Testis (tissue), 5 donors: ENCODE measurements at places on chromosomes 12 and 14. TPM values are rescaled to one million over a fixed set of nuclear protein-coding genes. Genes with fewer than 3 reads are reported as not detected.

Gene PLCZ1
- 13.4 TPM for total RNA-seq

Gene TCTN2
- 15.1 TPM for total RNA-seq

Gene LRTM2
- total RNA-seq, result 0.39 TPM

Gene HSPB8
- total RNA-seq, result 29.7 TPM

Gene CD163
- total RNA-seq, result 34.4 TPM
